ENCODE measurements at places on chromosomes 5 and 9. TPM values are rescaled to one million over a fixed set of nuclear protein-coding genes. Genes with fewer than 3 reads are reported as not detected.

The PCDHGC5 gene
- 5.1 TPM for total RNA-seq

The CTXN3 gene
- total RNA-seq = 0.58 TPM

The SPATA31A6 gene
- not detected for total RNA-seq

The DMRTA1 gene
- total RNA-seq = 4.6 TPM

The ALDOB gene
- not detected for total RNA-seq

The ADGRV1 gene
- total RNA-seq = 0.67 TPM

The ZSWIM6 gene
- 8.9 TPM for total RNA-seq

The LCN10 gene
- total RNA-seq = 3.9 TPM

The C5 gene
- total RNA-seq = 2.7 TPM

The ENHO gene
- total RNA-seq = 1.1 TPM

The ANKRD18A gene
- total RNA-seq = not detected

The EIF4E1B gene
- total RNA-seq = not detected

The PCDHB5 gene
- total RNA-seq = 7.5 TPM

The STXBP1 gene
- total RNA-seq = 47.0 TPM

The TMEM252 gene
- not detected for total RNA-seq

The BSPRY gene
- 4.0 TPM for total RNA-seq

The PCDHB15 gene
- 4.4 TPM for total RNA-seq

The SLC36A3 gene
- not detected for total RNA-seq

The TICAM2 gene
- total RNA-seq = 4.7 TPM

The C9 gene
- not detected for total RNA-seq

The MARCOL gene
- not detected for total RNA-seq

The ACTL7B gene
- not detected for total RNA-seq

The MLANA gene
- not detected for total RNA-seq

The DNAJC25 gene
- 9.0 TPM for total RNA-seq

The PCDHB13 gene
- 2.7 TPM for total RNA-seq

The PIP5K1B gene
- 1.3 TPM for total RNA-seq

The OSTF1 gene
- 9.7 TPM for total RNA-seq

The ZNF883 gene
- total RNA-seq = 0.94 TPM

The ECM2 gene
- 11.1 TPM for total RNA-seq

The MEGF10 gene
- 1.6 TPM for total RNA-seq

The CDH9 gene
- not detected for total RNA-seq

The MTX3 gene
- total RNA-seq = 17.4 TPM

The TRIM36 gene
- total RNA-seq = 3.9 TPM

The RNF183 gene
- not detected for total RNA-seq

The SHROOM1 gene
- total RNA-seq = 6.4 TPM

The TMEM215 gene
- not detected for total RNA-seq

The GPR21 gene
- total RNA-seq = 4.2 TPM

The FIBCD1 gene
- not detected for total RNA-seq

The CDC20B gene
- not detected for total RNA-seq

The SRA1 gene
- 25.3 TPM for total RNA-seq

The SH2D3C gene
- total RNA-seq = 8.8 TPM

The GRM6 gene
- not detected for total RNA-seq

The GABRB2 gene
- total RNA-seq = 1.2 TPM

The MEIKIN gene
- total RNA-seq = 0.66 TPM

The PCDHGA1 gene
- 0.89 TPM for total RNA-seq

The TNFSF15 gene
- 0.27 TPM for total RNA-seq

The FOXD4L5 gene
- not detected for total RNA-seq

The IL13 gene
- total RNA-seq = not detected

The IL3 gene
- total RNA-seq = not detected

The KIF24 gene
- total RNA-seq = 1.6 TPM

The GABRA1 gene
- not detected for total RNA-seq

The FAM163B gene
- total RNA-seq = not detected

The FAM120A gene
- 69.1 TPM for total RNA-seq

The PGM5 gene
- 502 TPM for total RNA-seq

The PCDHA10 gene
- total RNA-seq = 0.94 TPM

The IL33 gene
- 76.6 TPM for total RNA-seq

The PCDHA9 gene
- total RNA-seq = 0.47 TPM

The THBS4 gene
- 82.8 TPM for total RNA-seq

Measured in gastroesophageal sphincter (tissue), 4 donors.